ENCODE measurements at places on chromosomes 11 and 22.

DNA sequence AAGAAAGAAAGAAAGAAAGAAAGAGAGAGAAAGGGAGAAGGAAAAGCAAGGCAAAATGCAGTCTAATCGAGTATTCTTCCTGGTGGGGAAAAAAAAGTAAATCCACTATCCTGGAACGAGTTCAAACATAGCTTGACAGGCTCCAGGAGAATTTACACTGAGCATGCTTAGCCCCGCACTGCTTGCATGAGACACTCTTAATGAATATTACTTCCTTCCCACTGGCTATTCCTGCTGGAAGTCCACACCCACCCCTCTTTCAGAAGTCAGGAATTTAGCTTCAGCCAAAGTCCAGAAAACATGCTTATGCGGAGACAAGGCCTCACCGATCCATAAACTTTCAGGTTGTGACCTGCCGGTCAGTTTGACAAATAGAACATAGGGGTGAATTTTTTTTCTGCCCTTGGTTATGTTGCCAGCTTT lies 251.8 kb upstream of the BLID start:
- DNase-seq: no peak

DNA sequence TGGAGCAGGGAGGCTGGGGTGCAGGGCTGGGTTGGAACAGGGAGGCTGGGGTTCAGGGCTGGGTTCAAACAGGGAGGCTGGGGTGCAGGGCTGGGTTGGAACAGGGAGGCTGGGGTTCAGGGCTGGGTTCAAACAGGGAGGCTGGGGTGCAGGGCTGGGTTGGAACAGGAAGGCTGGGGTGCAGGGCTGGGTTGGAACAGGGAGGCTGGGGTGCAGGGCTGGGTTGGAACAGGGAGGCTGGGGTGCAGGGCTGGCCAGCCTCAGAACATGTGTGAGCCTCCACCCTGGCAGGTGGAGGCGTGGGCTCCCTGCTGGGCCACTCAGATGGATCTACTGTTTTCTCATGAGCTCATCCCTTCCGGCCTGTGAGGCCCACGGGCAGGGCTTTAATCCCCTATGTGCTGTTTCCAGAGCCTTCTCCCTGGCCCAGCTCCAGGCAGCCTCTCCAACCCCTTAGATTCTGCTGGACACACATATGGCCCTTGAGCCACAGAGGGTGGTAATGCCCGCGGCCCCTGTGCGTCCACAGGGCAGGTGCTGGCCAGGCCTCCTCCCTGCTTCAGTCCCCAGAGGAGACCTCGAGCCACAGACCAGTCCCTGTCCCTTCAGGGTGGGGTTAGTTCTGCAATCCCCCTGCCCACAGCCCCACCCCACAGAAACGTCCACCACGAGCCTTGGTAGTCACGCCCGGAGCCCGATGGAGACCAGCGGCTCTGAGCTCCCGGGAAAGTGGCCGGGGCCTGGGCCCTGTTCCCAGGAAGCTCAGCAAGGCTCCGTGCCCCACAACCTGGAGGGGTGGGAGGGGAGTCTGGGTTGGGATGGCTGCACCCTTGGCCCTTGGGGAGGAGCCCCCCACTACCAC lies 197.9 kb downstream of the BRD1 start:
- DNase-seq: no peak

DNA sequence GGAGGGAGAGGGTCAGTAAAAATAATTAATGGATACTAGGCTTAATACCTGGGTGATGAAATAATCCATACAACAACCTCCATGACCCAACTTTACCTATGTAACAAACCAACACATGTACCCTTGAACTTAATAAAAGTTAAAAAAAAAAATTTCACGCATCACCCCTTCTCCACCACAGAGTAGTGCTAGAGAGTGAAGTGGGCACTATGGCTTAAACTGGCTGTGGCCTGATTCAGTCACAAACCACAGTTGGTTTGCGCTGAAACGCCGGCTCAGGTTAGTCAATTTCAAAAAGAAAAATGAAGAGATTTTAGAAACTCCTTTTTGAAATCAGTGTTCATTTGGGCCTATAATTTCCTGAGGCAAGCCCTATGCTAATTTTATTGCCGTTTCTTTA lies 144.3 kb downstream of the TRPC6 start:
- DNase-seq: no peak

DNA sequence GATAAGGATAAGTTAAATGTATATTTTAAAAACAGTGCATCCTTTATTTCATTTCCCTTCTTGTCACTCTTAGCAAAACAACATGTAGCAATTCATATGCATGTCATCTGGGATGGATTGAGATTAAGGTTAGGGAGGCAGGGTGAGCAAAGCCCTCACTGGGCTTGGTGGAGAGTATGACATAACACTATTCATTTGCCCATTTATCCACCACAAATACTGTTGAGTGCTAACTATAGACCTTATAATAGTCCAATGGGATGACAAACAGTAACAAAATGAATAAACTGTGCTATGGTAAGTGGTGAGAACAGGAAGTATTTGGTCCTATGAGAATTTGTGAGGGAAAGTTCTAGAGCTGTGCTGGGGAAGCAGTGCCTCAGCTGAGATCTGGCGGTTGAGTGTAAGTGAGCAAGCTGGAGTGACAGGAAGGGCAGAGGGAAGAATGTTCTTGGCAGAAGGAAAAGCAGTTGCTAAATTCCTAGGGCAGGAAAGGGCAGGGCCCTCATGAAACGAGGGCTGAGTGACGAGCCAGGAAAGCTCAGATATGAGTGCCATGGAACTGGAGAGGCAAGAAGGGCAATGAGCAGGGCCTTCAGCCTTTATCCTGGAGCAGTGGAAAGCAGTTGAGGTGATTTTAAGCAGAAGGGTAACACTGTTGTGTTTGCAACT lies 6.7 kb downstream of the HSD17B12 start:
- DNase-seq: no peak

- no peak for DNase-seq
These were observed 342.3 kb downstream of the CADM1 start for GRCh38 chr11:115161876-115162275.

DNA sequence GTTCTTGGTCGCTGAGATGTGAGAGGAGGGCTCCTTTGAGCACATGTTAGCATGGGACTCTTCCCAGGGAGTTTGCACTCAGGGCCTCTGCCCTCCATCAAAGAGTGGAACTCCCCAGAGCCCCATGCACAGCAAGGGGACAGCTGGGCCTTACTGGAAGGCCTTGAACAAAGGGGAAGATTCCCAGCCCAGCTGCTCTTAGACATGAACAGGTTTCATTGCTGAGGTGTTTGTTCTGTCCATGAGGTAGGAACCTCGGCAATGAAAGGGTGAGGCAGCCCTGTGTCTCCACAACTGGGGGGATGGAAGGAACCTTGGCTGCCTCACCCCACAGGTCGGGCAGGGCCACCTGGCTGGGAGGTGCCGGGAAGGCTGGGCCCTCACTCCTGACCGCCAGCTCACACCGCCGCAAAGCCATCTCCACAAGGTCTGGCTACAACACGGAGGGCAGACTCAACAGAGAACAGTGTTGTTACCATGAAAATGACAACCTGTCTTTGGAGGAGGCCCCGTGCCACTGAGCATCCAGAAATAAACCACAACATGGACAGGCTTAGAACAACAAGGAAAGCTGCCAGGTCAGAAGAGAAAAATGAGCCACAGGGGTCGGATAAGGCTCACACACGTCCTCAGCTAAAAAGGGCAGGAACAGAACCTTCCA lies 3.2 kb downstream of the DERL3 start:
- DNase-seq: no peak

DNA sequence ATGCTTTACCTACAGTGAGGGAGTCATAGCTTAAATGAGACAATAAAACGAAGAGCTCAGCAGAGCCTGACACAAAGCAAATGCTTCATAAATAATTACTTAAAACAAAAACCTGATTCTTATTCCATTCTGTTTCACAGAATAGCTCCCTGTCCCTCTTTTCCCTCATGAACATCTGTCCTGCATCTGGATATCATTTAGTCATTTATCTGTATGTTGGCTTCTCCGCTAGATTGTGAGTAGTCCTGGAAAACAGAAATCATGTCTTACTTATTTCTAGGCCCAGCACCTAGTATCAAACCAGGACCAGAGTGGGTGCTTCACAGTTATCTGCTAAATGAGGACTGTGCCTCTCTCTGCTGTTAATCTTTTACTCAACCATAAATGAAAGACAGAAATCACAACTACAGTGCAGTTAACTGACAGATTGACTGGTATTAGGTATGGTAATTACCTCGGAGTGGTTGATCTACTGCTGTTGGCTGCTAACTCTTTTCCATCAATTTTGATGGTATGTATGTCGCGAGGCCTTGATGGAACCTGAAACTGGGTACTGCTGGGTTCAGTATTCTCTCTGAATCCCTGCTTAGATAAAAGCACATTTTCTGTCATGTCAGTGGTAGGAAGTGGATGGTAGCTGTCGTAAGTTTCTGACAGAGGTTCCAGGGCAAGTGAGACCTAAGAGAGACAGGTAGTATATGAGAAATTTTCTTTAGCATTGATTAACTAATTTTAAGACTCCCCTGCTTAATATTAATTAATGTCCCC lies 31.5 kb downstream of the C2CD3 start:
- no peak for DNase-seq

DNA sequence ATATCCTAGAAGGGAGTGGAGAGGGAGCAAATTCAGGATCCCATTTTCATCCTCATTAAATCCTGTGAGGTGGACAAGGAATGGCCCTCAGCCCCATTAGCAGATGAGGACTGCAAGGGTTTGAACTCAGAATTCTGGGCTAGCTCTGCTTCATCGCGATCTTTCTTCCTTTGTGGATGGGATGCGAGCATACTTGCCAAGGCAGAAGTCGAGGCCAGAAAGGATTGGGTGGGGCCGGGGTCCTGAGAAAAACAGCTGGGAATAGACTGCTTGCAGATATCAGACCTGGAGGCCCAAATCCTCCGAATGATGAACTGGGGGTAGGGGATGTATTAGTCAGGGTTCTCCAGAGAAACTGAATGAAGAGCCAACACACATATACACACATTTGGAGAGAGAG lies 179.0 kb downstream of the CHST1 start:
- DNase-seq: no peak

GRCh38 chr11:40130427-40130826 lies 1329.0 kb downstream of the LRRC4C start:
- DNase-seq: no peak

GRCh38 chr11:71199226-71199820 lies 53.1 kb downstream of the SHANK2 start:
- DNase-seq: no peak

DNA sequence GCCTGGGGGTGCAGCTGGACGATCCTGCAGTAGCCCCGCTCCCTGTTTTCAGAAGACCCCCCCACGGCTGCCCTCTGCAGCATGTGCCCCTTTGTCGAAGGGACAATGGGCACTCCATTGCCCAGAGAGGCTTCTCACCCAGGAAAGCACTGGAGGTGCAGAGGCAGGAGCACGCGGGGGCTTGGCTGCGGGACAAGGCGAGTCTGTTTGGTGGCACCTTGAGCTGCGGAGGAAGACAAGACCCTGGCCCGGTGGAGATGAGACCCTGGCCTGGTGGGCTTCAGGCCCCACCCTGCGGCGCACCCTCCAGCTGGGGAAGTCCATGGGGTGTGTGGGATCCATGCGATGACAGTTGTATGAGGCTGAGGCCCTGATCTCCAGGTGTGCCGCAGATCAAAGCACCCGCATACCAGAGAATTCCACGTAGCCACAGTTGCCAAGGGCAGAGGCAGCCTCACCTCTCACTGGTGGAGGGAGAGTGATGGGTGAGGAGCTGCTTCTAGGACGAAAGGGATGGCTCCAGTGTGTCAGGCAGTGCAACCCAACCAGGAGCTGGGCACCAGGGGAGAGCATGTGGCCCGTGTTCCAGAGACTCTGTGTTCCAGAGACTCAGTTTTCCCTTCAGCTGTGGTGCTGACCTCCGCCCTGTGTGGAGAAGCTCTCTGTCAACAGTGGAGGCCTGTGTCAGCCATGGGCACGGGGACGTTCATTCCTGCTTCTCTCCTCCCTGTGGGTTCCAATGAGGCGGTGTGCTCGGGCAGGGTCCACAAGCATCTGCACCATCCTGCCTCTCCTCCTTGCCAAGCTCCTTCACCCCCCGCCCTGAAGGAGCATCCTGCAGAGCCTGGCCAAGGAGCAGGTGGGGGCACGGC lies 10.0 kb downstream of the TBX1 start:
- DNase-seq: no peak

DNA sequence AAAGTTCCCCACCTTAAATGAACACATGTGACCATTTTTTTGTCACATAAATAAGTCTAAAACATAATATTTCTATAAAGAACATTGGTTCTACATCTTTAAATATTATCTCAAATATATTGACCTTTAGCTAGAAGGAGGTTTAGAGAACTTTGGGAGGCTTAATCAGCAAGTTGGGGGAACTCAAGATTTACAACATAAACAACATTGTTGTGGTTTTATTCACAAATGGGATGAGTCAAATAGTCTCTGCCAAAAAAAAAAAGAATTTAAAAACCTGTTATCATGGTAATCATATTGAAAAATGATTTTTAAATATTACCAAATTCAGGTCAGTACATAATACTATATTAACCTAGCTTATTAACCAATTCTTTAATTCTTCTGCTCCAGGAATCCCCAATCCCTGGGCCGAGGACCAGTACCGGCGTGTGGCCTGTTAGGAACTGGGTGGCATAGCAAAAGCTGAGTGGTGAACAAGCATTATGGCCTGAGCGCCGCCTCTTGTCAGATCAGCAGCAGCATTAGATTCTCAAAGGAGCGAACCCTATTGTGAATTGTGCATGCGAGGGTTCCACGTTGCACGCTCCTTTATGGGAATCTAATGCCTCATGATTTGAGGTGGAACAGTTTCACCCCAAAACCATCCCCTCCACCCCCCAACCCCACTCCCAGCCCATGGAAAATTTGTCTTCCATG lies 98.2 kb downstream of the RDX start:
- DNase-seq: no peak

- DNase-seq: no peak
These were observed 92.5 kb downstream of the RELT start for GRCh38 chr11:73468590-73469161.

DNA sequence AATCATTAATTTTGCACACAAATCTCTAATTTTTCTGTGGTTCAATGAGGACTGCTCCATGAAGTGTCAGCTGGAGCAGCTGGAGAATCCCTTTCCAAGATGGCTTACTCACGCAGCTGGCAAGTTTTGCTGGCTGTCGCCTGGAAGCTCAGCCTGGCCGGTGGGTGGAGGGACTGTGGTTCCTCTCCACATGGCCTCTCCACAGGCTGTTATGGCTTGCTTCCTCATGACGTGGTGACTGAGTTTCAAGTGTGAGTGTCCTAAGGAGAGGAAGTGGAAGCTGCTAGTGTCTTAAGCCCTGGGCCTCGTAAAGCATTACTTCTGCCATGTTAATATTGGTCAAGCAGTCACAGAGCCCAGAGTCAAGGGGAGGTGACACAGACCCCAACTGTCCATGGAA lies 14.0 kb upstream of the NRIP3 start:
- DNase-seq: no peak

GRCh38 chr11:94153320-94153719 lies 24.7 kb downstream of the PANX1 start:
- no peak for DNase-seq

- DNase-seq: no peak
These were observed 42.7 kb upstream of the FAM181B start for GRCh38 chr11:82776377-82776776.
